ENCODE measurements at places on chromosomes 5 and 9. TPM values are rescaled to one million over a fixed set of nuclear protein-coding genes. Genes with fewer than 3 reads are reported as not detected.

GRCh38 chr5:91777671-91778070 is 394.6 kb upstream of the ARRDC3 start:
- no peak for DNase-seq

The PCDHGA1 gene
- total RNA-seq: 3.0 TPM

GRCh38 chr9:134688231-134688630 is 46.6 kb downstream of the COL5A1 start:
- peak; percentile 25 for DNase-seq

The CDO1 gene
- 5.4 TPM for total RNA-seq

DNA sequence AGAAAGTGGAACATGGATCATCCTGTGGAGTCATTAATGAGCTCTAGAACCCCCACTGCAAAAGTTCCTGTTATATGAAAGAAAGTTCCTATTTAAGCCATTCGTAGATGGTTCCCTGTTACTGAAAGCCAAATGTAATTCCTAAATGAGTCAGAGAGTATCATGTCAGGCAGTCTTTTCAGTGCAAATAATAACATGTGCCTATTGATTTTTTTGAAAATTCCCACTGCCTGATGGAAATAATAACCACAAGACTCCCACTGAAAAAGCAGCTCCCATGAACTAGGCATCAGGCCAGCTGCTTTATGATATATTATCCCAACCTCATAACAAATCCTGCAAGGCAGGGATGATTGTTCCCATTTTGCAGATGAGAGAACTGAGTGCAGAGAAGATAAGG is 217.2 kb downstream of the DAB2IP start:
- DNase-seq: no peak

GRCh38 chr9:33082128-33082527 is 5.7 kb upstream of the SMU1 start:
- no peak for DNase-seq

The GAS1 gene
- total RNA-seq: 19.7 TPM

- no peak for DNase-seq
These were observed 67.0 kb upstream of the PPP1R2B start for GRCh38 chr5:156783092-156783491.

The SPATA31D4 gene
- not detected for total RNA-seq

- DNase-seq: no peak
These were observed 500.4 kb upstream of the PAPPA start for GRCh38 chr9:115653171-115653606.

DNA sequence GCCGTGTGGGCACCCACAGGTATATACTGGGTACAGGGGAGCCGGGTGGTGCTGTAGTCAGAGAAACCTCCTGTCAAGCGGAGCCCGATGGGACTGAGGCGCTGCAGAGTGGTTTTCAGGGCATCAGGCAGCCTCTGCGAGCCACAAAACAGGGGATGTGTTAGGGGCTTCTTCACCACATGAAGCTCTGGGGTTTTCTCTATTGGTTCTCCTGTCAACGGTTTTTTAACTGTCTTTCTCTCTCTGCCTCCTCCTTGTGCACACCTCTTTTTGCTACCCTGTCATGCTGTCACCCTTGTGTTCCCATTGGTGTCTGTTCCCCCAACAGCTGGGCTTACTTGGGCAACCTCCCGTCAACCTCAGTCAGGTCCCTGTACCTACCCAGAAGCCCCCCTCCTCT is 19.9 kb downstream of the RALGPS1 start:
- no peak for DNase-seq

GRCh38 chr5:58071566-58071965 is 388.3 kb downstream of the PLK2 start:
- peak; percentile 57 for DNase-seq

- DNase-seq: peak; percentile 51
These were observed 5.9 kb downstream of the DMRTA1 start for GRCh38 chr9:22452415-22453010.

- no peak for DNase-seq
These were observed 10.4 kb downstream of the CCDC127 start for GRCh38 chr5:207599-207998.

- no peak for DNase-seq
These were observed 271.6 kb downstream of the RAB3C start for GRCh38 chr5:58854441-58854840.

The NOL6 gene
- total RNA-seq: 12.7 TPM

The DAB2IP gene
- total RNA-seq: 54.8 TPM

GRCh38 chr5:134464988-134465815 is 53.5 kb upstream of the CDKN2AIPNL start:
- DNase-seq: peak; percentile 55

DNA sequence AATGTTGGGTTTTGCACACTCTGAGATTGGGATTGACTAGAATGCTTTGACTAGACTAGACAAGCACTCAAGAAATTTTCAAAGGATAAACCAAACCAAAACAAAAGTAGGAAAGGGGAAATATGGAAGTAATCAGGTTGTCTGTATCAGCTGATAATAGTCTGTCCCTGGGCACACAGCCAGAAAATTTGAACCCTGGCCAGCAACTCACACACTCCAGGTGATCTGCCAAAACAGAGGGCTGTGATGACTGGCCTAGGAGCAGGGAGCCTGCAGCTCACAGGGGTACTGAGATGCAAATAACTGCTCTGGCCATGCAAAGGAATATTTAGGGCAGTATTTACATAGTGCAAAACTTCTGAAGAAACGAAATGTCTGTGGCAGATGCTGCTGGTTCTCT is 112.3 kb upstream of the SMIM23 start:
- DNase-seq: no peak

DNA sequence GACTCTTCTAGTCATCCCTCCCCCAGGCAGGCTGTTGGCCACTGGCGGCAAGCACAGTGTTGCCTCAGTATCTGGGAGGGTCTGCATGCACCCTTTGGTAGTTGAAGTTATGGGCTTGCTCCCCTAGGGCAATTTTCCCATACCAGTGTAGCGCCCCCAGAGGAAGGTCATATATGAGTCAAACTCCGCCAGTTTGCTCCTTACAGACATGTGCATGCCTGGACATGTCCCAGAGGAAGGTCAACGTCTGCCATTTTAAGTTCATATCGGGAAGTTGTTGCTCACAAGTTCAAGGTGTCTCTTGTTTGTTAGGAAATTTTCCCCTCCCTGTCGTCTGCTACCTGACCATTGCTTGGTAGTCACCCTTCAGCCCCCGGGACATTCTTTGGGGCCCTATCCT is 51.3 kb upstream of the MROH2B start:
- no peak for DNase-seq

The SEMA5A gene
- 25.3 TPM for total RNA-seq

- DNase-seq: no peak
These were observed 251.2 kb downstream of the CHSY3 start for GRCh38 chr5:130155345-130156011.

GRCh38 chr5:15995341-15996052 is 184.1 kb downstream of the MARCHF11 start:
- no peak for DNase-seq

The ANGPTL2 gene
- 27.4 TPM for total RNA-seq

- no peak for DNase-seq
These were observed 51.5 kb downstream of the STK32A start for GRCh38 chr5:147286296-147286695.

GRCh38 chr5:57494104-57495098 is 11.8 kb upstream of the ACTBL2 start:
- peak; percentile 37 for DNase-seq

- no peak for DNase-seq
These were observed 113.4 kb upstream of the CCNH start for GRCh38 chr5:87526131-87526530.

- no peak for DNase-seq
These were observed 95.8 kb downstream of the BRINP1 start for GRCh38 chr9:119273325-119273904.

GRCh38 chr5:140372971-140373487 is 13.0 kb downstream of the SLC4A9 start:
- peak; percentile 75 for DNase-seq

DNA sequence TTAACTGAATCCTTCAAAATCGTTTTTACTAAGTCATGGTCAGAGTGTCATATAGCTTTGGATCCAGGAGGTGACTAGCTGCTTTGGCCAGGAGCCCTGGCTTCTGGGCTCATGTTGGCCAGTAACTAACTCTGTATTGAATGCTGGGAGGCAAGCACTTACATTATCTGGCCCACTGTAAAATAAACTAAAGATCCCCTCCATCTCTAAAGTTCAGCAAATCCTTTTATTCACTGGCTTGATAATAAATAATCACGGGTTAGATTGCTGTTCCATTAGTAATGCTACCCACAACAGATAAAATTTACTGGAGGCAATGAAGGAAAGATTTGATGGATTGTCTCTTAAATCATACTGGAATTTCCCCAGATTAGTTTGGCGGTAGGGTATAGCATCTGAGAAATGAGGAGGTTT is 382.2 kb upstream of the TLE4 start:
- DNase-seq: peak; percentile 22

GRCh38 chr5:34656700-34657273 is 659 bp downstream of the RAI14 start:
- DNase-seq: peak; percentile 39

DNA sequence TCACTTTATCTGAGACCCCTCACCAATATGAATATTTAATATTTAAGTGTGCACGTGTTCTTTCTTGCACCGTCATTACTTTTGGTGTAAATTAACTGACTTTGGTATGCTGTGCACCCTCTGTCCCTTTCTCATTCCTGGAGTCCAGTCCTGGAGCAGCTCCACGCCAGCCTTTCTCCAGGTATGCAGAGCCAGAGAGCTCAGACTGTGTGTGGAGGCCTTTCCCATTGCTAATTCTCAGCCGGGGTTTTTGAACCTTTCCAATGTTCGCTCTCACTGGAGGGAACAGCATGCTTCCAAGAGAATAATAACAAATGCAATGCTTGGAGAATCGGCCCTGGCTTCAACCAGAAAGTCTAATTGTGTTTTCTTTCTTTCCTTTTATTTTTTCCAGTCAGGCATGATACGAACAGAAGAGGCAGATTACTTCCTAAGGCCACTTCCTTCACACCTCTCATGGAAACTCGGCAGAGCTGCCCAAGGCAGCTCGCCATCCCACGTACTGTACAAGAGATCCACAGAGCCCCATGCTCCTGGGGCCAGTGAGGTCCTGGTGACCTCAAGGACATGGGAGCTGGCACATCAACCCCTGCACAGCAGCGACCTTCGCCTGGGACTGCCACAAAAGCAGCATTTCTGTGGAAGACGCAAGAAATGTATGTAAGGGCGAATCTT is 41.7 kb downstream of the ADAMTS16 start:
- DNase-seq: no peak

- DNase-seq: no peak
These were observed 34.2 kb downstream of the IPPK start for GRCh38 chr9:92635760-92636159.

- no peak for DNase-seq
These were observed 13.0 kb downstream of the SMIM3 start for GRCh38 chr5:150791536-150791935.

DNA sequence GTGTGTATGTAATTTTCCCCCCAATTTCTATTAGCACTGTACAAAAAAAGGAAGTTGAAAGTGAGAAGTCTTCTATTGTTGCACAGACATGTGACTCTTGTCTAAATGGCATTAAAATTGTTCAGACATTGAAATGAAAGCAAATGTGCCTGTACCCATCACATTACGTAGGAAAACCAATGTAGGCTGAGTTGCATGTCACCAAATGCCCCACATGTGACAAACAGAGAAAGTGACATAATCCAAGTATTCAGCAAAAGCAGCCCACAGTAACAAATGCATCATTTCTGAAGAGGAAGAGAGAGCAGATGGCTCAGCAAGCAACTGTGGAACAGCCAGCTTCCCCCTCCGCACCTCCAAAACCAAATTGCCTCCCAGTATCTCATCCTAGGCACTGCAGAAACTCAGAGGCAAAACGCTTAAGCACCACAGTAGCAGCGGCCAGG is 161.5 kb upstream of the NR4A3 start:
- DNase-seq: no peak

- DNase-seq: no peak
These were observed 29.5 kb upstream of the SMU1 start for GRCh38 chr9:33105959-33106358.

DNA sequence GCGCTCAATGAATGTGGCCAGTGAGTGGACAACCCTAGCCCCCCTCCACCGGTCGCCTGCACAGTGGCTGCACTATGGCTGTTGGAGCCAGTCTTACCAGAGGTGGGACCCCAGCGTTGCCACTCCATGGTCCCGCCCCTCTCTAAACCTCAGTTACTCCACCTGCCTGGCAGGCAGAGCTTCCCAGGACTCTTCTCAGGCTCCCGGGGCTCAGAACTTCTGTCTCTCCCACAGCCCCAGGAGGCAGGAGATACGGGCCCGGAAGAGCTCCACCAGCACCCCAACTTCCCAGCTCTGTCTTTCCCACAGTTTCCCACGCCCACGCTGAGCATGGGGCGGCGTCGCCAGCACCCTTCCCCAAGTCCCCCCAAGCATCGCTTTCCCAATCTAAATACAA is 975 bp downstream of the RASGEF1C start:
- no peak for DNase-seq

GRCh38 chr5:122377026-122377425 is 65.0 kb downstream of the SNCAIP start:
- DNase-seq: no peak
